Activated CD8-positive, alpha-beta memory T cell treated with anti-CD3 and anti-CD28 coated beads, Interleukin-2, amount 10 ng/mL, durations not matched to agents 7 days and 5 days (primary cell): ENCODE measurements at places on chromosomes 7 and 10.

- no peak for DNase-seq
Observed at GRCh38 chr10:61901829-61902444, 438 bp downstream of the ARID5B start.

GRCh38 chr7:156019308-156019707 is 207.0 kb upstream of the SHH start:
- DNase-seq, result peak; percentile 1

- DNase-seq, result no peak
Observed at GRCh38 chr7:133649593-133649992, 396.7 kb downstream of the EXOC4 start.

DNA sequence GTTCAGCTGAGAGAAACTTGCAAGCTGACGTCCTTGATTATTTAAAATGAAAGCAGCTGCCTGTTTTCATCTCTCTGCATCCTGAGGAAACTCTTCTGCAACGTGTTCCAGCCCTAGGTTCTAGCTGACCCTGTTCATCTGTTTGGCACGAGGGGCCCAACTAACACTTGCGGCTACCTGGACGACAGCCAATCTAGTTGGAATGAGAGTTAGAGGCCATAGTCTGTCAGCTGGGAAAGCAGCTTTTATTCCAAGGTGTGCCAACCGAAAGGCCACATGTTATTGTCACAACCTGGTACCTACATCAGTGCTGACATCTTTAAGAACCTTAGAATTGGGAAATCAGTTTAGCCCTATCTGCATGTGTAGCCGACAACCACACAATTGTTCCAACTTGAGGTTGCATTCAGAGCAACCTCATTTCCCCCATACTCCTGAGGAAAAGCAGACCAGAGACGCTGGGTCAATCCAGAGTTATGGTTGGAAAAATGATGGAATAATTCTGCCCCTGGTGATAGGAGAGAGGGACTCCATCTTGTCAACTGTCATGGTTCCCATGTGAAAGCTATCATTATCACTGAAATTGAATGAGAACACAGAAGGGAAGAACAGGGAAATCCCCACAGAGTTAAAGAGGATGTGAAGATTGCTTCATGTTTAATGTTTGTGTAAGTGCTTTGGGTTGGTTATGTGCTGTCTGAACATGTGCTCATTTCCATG is 121.6 kb downstream of the EGFR start:
- DNase-seq, result no peak

- DNase-seq, result no peak
Observed at GRCh38 chr7:154676422-154677073, 326.4 kb downstream of the PAXIP1 start.

DNA sequence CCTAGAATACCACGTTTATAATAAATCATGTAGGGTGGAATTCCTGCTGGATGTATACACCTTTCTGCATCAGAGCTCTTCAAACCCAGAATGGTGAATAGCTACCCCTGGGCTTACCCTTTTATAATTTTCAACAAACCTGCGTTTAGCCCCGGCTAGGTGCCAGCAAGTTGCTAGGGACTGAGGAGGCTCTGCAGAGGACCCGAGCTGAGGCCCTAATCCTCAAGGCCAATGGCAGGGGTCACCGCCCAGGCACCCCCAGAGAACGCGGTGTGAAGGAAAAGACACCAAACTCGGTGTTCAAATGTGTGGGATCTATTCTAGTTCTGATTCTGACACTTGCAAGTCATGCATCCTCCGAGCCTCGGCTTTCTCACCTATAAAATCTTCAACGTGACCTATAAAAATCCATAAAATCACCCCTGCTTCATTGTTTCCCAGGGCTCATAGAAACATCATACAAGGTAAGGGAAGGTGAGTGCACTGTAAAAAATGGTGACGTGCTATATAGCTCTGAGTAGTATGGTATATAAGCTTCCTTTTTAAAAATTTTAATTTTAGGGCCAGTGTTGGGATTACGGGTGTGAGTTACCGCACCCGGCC is 2.5 kb upstream of the ANXA11 start:
- no peak for DNase-seq

DNA sequence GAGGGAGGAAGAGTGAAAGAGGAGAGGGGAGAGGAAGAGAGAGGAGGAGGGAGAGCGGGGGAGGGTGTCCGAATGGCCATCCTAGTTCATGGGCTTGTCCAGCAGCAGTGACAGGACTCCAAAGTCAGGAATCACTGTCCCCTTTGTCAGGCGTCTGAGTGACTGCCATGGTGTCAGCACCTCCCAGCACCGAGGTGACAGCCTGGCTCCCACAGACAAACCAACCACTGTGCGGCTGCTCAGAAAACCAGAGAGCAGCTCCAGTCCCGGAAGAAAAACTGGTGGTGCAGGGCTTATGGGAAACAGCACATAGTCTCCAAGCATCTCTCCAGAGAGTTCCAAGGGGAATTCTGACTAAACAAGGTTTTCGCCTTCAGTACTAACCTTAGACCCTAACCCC is 18.9 kb upstream of the FGFR2 start:
- no peak for DNase-seq

DNA sequence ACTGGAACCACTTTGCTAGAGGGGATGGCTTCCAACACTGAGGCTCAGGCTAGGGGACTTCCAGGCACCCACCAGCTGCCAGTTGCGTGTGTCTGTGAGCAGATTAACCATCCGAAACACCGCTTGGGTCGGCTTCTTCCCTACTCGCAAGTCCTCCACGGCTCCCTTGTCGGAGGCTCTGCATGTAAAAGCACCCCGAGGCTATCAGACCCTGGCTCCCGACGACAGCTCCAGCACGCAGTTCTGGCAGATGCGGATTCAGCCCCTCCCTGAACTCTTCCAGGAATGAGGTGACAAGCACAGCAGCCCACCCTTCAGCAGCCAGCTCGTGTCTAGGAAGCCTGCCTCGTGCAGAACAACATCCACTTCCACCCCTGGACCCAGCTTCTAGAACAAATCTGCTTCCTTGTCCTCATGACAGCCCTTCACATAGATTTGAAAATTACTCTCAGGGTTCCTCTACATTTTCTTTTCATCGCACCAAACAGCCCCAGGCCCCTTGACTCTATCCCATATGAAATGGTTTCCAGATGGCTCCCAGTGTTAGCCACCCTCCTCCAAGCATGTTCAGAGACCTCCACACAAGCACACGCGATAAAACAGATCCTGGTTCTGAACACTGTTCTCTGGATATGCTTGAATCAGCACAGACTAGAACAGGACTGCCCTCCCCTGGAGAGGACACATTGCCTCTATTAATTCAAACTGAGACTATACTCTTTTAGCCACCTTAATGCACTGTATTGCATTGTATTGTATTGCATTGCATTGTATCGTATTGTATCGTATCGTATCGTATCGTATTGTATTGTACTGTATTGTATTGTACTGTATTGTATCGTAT is 44.6 kb downstream of the SLIT1 start:
- no peak for DNase-seq

DNA sequence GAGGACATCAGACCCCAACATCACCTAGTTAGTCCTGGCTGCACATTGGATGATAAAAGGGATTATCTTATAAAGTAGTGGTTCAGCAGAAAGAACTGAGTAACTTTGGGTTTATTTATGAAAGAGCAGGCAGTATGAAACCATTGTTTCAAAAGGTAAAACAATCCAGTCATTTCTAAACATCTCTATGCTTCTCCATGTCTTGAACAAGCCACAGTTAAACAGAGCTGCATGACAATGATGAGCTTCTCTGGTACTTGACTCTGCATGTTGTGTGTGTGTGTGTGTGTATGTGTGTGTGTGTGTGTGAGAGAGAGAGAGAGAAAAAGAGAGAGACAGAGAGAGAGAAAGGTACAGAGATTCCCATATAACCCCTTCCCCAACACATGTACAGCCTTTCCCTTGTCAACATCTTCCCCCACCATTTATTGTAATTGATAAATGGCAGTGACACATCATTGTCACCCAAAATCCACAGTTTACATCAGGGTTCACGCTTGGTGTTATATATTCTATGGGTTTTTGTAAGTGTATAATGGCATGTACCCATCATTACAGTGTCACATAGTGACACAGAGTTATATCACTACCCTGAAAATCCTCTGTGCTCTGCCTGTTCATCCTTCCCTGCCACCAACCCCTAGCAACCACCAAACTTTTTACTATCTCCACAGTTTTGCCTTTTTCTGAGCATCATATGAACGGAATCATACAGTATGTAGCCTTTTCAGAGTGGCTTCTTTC is 32.8 kb upstream of the SLC18A3 start:
- no peak for DNase-seq

- DNase-seq, result no peak
Observed at GRCh38 chr7:30379131-30379530, 94.7 kb downstream of the ZNRF2 start.

DNA sequence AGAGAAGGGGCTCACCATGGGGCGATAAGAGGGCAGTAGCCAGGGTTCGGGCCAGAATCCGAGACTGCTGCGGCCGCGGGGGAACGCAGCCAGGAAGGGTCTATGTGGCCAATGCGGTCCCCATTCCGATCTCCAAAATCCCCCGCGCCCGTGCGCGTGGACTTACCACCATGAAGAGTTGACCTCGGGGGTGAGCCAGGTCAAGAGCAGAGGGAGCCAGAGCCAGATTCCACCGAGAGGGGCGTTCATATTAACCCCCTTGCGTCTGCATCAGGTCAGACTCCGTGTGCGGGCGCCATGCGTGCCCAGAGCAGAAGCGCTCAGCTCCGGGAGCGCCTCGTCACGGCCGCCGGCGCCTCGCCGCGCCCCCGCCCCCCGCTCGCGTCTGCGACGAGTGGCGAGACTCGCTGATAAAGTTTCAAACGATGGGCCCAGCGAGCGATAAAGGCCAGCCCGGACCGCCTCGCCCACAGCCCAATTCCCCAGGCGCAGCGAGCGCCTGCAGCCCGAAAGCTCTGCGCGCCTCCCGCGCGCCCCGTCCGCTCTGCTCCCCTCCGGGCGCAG is at the start of gene WNT2:
Gene WNT2 (minus strand): TSS at position 318 of the 564 bp plus-strand sequence. CDS start 69 bp downstream, at position 249.
- no peak for DNase-seq

- DNase-seq, result no peak
Observed at GRCh38 chr10:72258617-72259016, 15.1 kb upstream of the DDIT4 start.

GRCh38 chr10:70191161-70191971 is 21.1 kb upstream of the SAR1A start:
- DNase-seq, result no peak

GRCh38 chr7:23410446-23411183 is 59.7 kb downstream of the IGF2BP3 start:
- DNase-seq, result no peak

DNA sequence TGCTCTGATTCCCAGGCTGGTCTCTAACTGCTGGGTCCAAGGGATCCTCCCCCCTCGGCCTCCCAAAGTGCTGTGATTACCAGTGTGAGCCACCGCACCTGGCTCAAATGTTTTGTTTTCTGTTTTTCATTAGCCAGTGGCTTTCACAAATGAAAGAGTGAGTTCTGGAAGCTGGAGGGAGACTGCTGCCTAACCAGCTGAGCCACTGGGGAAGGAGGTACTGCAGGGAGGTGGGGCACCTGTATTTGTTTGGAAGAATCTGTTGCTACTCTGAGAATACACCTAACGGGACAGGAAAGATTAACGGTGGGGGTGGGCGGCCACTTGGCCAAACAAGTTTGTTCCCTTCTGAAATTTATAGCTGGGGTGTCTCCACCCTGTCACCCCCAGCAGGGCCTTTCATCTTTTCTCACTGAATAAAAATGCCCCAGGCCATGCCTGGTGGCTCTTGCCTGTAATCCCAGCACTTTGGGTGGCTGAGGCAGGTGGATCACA is 4.7 kb downstream of the STOX1 start:
- DNase-seq, result no peak

GRCh38 chr10:92839191-92840085 is 8.9 kb upstream of the EXOC6 start:
- peak; percentile 55 for DNase-seq

DNA sequence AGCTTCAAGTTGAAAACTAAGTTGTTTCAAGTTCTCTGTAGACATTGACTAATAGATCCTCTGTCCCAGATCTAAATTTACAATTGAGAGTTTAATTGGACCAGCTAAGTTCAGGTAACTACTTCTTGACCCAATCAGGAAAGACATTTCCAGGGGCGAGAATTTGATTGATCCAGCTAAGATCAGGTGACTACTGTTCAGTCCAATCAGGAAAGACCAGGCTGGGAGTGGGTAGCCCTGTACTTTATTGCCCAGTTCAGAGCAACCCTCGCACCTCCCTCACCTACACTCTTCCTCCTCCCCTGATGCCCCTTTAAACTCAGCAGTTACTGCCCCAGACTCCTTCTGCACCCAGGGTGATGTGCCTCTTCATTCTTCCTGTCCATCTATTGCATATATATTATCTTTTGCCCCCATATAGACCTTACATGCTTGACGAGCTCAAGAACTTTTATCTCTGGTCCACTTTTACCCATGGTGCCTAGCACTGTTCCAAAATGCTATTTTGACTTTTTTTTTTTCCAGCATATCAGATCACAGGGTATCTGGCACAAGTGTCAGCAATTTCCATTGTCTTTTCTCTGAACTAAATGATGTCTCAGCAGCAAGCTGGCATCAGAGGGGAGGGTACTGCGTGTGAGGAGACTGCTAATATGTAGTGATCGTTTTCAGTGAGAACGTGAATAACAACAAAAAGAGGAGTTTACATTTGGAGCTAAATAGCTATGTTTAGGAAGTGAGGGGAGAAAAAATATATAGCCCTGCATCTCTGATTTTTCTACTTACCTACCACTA is 169.4 kb downstream of the KIAA1217 start:
- DNase-seq, result no peak

DNA sequence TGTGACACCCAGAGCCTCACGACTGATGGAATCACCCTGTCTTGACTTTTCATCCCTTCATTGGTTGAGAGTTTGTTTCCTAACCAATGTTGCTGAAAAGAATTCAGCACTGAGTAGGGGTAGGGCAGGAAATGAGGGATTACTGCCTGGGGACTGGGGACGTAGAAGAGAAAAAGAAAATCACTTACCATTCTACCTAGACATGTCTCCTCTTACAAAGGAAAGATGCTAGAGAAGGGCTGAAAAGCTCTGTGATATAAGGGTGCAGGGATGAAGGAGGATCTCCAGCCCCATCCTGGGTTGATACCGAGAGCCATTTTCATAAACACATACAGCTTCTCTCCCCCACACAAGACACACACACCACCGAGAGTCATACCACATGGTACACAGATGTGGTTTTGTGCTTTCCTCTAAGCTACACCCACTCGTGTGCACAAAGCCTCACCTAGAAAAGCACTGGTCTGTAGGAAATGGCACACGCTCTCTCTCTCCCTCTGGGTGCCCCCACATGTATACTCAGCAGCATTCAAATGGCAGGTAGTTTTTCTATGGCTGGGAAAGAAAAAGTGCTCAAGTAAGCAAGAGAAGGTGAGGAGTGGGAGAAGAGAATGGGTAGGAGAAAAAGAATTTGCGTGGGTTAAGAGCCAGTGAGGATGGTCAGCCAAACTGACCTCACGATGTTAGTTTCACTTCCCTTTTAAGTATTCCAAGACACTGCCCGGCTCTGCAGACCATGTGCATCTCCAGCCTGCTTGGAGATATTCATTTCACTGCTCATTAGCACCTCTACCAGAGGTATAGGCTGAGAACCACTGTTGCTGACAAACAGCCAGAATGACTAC is 85.8 kb downstream of the CALD1 start:
- DNase-seq, result peak; percentile 57
